ENCODE measurements at places on chromosomes 2 and 18. TPM values are rescaled to one million over a fixed set of nuclear protein-coding genes. Genes with fewer than 3 reads are reported as not detected.

Gene ATOH8
- total RNA-seq: 36.4 TPM

Gene KLF7
- 14.5 TPM for total RNA-seq

Gene AQP12B
- total RNA-seq: not detected

Gene SERPINB10
- not detected for total RNA-seq

Gene GPR17
- total RNA-seq: not detected

Gene CPLX4
- total RNA-seq: not detected

Gene ACMSD
- total RNA-seq: not detected

Gene UGT1A3
- not detected for total RNA-seq

Gene CCDC68
- 0.34 TPM for total RNA-seq

Gene XDH
- total RNA-seq: not detected

Gene GLI2
- 0.09 TPM for total RNA-seq

Gene POTEC
- not detected for total RNA-seq

Gene PARD3B
- 11.3 TPM for total RNA-seq

Gene INPP5D
- total RNA-seq: 27.7 TPM

Gene FAM237A
- not detected for total RNA-seq

Gene IER3IP1
- total RNA-seq: 74.9 TPM

Gene IL1RL1
- total RNA-seq: under 0.01 TPM
